ENCODE measurements at places on chromosomes 7 and 10.
A peak's percentile ranks its signal among the peaks of the same experiment; 100 is the strongest.

GRCh38 chr10:36194276-36194675 is 552.2 kb upstream of the FZD8 start:
- no peak for DNase-seq

GRCh38 chr7:151434549-151434948 is 5.4 kb downstream of the CRYGN start:
- no peak for DNase-seq

- no peak for DNase-seq
These were observed 108.0 kb downstream of the SPAG6 start for GRCh38 chr10:22453320-22453719.

- no peak for DNase-seq
These were observed 104.9 kb upstream of the ABCB5 start for GRCh38 chr7:20510573-20510900.

DNA sequence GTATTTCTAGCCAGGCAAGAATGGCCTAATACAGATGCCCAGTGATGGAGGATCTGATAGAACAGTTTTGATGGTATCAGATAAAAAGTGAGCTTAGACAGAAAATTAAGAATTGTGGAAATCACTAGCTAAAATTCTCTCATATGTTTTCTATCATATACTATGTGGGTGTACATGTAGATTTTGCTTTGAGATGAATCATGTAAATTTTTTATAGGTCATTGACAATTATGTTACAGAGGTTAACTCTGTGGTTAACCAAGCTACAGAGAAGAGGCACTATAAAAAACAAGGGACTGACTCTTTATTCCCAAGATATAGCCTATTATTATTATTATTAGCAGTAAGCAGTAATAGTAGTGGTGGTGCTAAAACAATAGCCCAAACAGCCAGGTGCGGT is 156.5 kb downstream of the ITGA8 start:
- no peak for DNase-seq

DNA sequence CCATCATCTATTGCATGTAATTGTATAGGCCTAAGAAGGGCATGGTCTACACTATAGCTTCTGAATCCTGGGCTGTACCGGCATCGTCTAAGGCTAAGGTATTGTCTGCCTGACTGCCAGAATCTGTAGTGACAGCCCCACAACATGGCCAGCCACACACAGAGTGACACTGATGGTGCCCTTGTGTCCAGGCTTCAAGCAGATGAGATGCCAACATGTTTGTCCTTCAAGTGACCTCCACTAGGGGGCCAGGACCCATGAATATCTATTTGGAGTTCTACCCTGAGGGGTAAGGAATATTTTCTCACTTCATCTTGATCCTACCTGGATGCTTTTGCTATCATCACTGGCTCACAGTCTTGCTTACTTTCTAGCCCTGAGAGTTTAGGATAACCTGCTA is 1.5 kb downstream of the CYP3A7 start:
- peak; percentile 15 for DNase-seq

- no peak for DNase-seq
These were observed 21.3 kb upstream of the CLDN4 start for GRCh38 chr7:73809467-73809951.

GRCh38 chr7:135716677-135717238 is 11.2 kb downstream of the SLC13A4 start:
- no peak for DNase-seq

DNA sequence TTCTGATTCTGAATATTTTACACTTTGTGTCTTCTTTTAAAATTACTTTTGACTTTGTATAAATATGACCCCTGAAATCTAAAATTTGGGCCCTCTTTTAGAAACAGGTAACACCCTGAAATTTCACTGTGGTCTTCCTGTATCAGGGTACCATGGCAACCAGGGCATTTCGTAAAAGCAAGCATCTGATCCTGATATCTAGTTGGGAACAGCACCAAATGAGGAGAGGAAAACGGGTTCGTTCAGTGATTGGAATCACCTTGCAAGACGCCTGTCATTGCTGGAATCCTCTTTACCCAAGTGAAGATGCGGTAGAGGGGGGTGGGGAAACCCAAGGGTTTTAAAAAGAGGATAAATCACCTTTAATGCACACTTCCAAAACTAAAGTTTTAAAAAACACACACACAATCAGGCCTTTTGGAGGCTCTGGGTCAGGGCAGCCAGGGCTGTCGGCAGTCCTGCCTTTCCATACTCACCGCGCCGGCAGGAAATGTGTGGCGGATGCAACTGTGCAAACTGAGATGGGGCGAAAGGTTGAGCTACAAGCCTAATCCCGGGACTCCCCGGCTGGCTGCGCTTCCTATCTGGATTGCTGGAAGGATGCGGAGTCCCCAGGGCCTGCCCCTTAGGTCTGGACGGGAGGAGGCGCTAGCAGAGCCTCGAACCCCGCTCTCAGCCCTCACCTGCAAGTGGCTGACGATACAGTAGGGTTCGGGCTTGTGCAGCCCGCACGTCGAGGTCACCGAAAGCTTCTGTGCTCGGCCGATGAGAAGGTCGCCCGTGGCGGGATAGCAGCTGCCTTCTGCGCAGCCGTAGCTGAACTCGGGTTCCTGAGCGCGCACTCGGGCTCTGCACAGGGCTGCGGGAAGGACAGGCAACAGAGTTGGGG is 1.8 kb downstream of the LAMB1 start:
- DNase-seq, result peak; percentile 30

GRCh38 chr10:20909801-20910200 is 12.7 kb upstream of the NEBL start:
- no peak for DNase-seq

All from SK-N-DZ (cell line).